Stimulated activated CD8-positive, alpha-beta memory T cell treated with anti-CD3 and anti-CD28 coated beads, Interleukin-7, amount 100 ng/mL, for 48 hours (primary cell): ENCODE measurements at places on chromosomes 7 and 10.

GRCh38 chr10:110101464-110102144 lies 93.8 kb downstream of the ADD3 start:
- no peak for DNase-seq

DNA sequence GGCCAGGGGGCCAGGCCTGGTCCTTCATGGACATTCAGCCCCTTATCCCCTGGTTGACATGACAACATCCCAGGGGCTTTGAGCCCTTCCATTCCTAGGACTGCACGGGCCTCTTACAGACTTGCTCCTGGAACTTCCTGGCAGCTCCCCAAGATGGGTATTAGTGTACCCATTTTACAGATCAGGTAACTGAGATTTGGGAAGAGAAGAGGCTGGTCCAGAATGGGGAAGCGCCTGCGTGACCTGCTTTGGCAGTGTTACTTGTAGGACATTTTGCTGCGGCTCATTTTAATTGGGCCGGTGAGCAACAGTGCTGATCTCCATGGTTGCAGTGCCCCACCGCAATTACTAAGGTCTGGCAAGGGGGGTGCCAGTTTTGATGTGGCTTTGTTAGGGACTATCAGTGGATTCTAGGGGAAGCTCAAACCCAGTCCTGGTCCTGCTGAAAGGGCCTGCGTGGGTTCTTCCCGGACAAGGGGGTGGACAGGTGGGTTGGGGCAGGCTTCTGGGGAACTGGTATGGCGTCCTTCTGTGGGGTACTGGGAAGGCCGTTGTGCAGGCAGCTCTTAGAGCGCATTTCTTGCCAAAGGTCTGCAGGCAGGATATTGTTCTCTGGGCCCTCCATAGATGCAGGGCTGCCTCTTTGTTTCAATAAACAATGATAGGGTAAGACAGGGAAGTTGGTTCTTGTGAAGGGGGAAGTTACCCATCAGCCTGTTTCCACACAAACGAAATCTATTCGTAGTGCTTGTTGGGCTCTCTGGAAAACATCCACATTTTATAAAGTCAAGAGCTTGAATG lies 137.6 kb downstream of the RGS10 start:
- DNase-seq = no peak

DNA sequence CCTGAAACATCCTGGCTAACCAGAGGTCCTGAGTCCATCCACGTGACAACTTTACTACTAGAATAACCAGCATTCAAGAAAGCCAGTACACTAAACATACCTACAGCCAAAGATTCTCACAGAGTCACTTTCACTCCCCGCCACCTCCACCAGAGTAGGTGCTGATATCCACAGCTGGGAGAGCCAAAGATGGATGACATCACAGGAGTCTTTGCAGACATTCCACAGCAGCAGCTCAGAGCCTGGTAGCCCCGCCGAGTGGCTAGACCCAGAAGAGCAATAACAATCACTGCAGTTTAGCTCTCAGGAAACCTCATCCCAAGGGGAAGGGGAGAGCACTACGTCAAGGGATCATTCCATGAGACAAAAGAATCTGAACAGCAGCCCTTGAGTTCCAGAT lies 13.5 kb upstream of the ADAM22 start:
- DNase-seq = no peak

- DNase-seq = no peak
These were observed 26.3 kb upstream of the COL1A2 start for GRCh38 chr7:94368371-94368791.

DNA sequence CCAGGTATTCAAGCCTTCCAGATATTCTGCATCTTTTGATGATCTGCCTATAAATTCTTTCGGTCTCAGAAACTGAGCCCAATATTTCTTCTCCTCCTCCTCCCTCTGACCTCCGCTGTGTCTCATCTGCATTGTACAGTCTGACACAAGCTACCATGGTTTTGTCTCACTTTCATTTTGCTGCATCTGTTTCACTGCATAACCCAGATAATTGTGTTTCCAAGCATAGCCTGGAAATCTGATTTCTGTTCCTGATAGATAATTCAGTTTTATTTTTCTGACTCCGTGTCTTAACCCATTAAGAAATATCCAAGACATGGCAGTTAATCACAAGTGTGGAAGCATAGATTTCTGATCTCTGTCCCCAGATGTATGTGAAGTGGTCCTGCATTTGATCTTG lies 374.2 kb upstream of the SEMA3A start:
- no peak for DNase-seq

DNA sequence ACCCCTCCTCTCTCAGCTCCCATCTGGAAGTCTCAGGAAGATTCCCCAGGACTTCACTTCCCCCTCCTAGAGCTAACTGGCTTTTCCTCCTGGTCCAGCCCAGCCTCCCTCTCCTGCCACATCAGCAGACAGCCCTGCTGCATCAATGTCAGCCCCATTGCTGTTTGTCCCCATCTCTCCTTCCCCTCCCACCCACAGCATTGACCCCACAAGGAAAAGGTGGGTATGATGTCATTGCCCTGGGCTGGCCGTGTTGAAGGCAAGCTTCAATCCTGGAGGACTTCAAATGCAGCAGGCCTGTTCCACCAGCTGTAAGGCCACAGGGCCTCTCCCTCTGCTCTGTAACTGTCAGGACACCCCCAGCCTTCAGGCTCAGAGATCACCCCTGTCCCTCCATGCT lies 66.5 kb downstream of the C10orf105 start:
- no peak for DNase-seq

- no peak for DNase-seq
These were observed 5.3 kb upstream of the KCNIP2 start for GRCh38 chr10:101848894-101849351.

GRCh38 chr7:12979181-12979580 lies 291.7 kb downstream of the ARL4A start:
- DNase-seq = no peak

DNA sequence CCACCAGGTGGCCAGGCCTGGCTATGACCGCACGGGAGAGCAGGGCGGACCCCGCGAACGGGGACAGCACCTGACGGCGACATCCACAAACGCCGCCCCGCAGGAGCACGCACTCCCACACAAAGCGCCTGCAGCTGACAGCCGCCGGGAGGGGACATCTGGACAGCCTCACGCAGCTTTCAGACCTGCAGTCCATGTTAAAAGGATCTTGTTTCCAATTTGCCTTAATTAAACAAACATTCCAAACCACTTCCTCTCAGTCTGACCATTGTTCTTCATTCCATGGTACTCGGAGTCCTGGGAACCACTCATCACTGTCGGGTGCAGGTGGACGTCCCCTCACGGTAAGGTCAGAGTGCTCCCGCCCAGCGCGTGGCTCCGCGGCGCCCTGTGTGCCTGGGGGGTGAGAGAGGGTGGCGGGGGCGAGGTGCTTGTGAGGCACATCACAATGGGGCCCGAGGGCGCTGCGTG lies 5.9 kb upstream of the GPER1 start:
- DNase-seq = no peak

DNA sequence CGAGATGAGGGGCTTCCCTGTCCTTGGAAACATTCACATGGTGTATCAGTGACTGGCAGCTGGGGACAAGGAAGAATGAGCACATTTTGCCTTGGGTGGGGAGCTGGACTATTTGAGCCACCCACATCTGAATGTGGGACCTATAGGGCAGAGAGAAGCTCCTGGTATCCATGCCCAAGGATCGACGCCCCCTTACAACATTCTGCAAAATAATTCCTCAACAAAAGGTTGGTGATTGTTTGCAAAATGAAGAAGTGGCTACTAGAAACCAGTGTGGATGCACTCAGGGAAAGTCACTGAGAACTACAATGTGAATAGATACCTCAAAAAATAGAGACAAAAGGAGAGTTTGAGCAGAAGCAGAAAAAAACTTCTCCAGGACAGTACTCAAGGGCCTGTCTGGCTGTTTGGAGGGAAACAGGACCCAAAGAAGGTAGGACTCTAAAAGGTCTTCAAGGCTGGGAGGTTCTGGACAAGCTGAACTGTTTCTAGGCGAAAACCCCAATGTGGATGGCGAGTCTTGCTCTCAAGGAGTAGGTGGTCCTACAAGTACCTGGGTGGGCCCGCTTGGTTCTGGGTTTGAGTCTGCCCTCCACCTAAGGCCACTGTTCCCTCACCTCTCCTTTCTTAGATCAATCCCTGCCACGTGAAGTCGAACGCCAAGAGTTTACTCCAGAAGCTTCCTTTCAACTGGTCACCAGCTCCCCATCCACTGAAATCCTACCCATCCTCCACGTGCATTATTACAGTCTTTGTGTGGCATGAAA lies 125.0 kb upstream of the ZNF746 start:
- DNase-seq = no peak

GRCh38 chr10:6600224-6600987 lies 20.3 kb upstream of the PRKCQ start:
- DNase-seq = no peak

GRCh38 chr7:149735181-149735602 lies 38.2 kb downstream of the ZNF467 start:
- no peak for DNase-seq

DNA sequence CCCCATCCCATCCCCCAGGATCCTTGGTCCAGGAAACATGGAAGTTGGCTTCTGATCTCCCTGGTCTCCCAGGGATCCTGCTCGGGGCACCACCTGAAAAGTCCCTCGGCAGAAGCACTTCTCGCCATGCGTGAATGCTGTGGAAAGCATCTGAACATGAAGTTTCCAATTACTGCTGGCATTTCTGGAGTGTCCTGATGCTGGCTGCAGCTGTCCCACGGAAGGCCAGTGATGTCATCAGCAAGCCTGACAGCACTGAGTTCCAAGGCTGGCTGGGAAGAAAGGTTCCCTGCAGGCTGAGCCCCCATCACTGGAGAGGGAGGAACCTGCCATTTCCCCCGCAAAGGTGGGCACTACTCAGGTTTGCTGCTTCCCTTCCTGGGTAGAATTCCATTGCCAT lies 71.4 kb downstream of the KCNMA1 start:
- no peak for DNase-seq
